ENCODE measurements at places on chromosomes 16 and 17.

- H3K4me3 ChIP-seq, result no peak overlapping the region
- H3K4me1 ChIP-seq, result peaks cover 2% of the 10 kb centered on the region
- no peak overlapping the region for H3K27ac ChIP-seq
- no peak for DNase-seq
- peaks cover 49% of the 10 kb centered on the region for H3K27me3 ChIP-seq
- H3K36me3 ChIP-seq, result no peaks in the 10 kb centered on the region
Measured at GRCh38 chr17:40678902-40679522, 14.0 kb upstream of the KRT222 start.

DNA sequence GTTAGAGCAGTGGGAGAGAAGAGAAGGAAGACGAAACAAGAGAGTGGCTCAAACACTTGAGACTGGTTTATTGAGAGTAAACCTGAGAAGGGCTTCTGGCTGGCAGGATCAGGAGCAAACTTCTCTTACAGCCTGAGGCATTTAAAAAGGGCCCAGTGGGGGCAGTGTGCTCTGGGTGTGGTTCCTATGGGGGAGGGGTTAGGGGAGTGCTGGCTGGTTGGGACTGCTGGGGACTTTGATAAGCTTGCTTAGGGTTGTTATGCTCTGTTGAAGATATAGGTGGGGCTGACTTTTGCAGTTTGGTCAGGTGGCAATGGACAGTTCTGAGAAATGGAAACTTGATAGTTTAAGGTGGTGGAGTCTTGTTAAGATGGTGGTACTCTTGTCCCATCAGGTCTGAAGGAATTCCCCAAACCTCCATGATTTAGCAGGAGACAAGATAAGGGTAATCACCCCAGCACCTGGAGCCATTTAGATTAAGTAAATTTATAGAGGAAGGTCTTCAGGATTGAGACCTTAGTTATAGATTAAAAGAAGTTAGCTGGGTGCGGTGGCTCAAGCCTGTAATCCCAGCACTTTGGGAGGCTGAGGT lies 79.3 kb downstream of the EMP2 start:
- no peaks in the 10 kb centered on the region for H3K4me1 ChIP-seq
- no peak overlapping the region for H3K27ac ChIP-seq
- no peak overlapping the region for H3K4me3 ChIP-seq
- DNase-seq, result peak; percentile 35

- no peak overlapping the region for H3K4me3 ChIP-seq
- H3K4me1 ChIP-seq, result no peaks in the 10 kb centered on the region
- H3K36me3 ChIP-seq, result no peaks in the 10 kb centered on the region
- no peak for DNase-seq
- no peak overlapping the region for H3K27ac ChIP-seq
Measured at GRCh38 chr16:51951668-51952298, 595.2 kb downstream of the TOX3 start.

DNA sequence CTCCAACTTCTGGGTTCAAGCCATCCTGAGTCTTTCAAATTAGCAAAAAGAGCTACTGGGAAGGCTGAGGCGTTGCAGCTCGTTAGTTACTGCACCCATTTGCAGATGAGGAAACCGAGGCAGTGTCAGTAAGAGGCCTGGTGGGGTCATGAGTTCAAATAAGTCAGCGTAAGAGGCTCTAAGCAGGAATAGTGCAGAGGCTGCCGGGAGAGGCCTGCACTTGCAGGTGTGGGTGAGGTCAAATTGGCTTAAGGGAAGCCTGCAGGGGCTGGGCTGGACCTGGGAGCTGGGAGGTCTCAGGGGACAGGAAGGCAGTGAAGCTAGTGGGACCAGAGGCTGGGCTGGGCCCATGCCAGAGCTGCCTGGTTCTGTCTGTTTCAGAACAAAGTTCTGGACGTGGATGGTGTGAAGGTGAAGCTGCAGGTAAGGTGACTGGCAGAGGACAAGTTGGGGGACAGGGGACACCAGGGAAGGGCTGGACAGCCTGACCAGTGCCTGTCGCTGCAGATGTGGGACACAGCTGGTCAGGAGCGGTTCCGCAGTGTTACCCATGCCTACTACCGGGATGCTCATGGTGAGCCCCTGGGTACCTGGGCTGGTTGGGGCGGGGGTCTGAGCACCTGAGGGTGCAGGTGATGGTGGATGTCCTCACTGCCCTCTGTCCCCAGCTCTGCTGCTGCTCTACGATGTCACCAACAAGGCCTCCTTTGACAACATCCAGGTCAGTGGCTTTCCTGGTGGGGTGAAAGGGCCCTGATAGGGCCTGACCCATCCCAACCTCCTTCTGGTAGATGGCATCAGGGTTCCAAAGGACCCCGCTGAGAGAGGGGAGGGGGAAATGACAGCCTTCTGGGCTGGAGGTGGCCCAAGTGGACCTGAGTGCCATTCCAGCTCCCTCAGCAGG lies 3.0 kb downstream of the RAB26 start:
- peak overlapping the region; percentile 28 for H3K27ac ChIP-seq
- H3K36me3 ChIP-seq, result peaks cover 37% of the 10 kb centered on the region
- no peaks in the 10 kb centered on the region for H3K27me3 ChIP-seq

- peak overlapping the region; percentile 96 for H3K4me3 ChIP-seq
- no peak for DNase-seq
- peak overlapping the region; percentile 91 for H3K27ac ChIP-seq
Measured at GRCh38 chr17:14068542-14069250, 608 bp upstream of the COX10 start.

Measured in activated CD8-positive, alpha-beta T cell treated with anti-CD3 and anti-CD28 coated beads, Interleukin-2, amount 10 ng/mL, durations not matched to agents 7 days and 5 days (primary cell).